ENCODE measurements at places on chromosomes 11 and 22. TPM values are rescaled to one million over a fixed set of nuclear protein-coding genes. Genes with fewer than 3 reads are reported as not detected.

Gene GRM5
- total RNA-seq: 0.43 TPM

Gene OR56A1
- total RNA-seq: 0.09 TPM

Gene CYTH4
- total RNA-seq: not detected

Gene BAIAP2L2
- 7.2 TPM for total RNA-seq

Gene OLFML1
- total RNA-seq: 0.24 TPM

Gene CLDN25
- total RNA-seq: not detected

Gene LMO2
- 2.0 TPM for total RNA-seq

Gene SLC1A2
- 1.4 TPM for total RNA-seq

Gene MS4A7
- total RNA-seq: not detected

Gene SERGEF
- 35.8 TPM for total RNA-seq

Gene WBP2NL
- not detected for total RNA-seq

- peaks cover 9% of the 10 kb centered on the region for H3K4me1 ChIP-seq
- no peak overlapping the region for H3K27ac ChIP-seq
- H3K36me3 ChIP-seq: no peaks in the 10 kb centered on the region
- H3K4me3 ChIP-seq: no peak overlapping the region
Observed at GRCh38 chr11:45563171-45563570, 102.3 kb downstream of the CHST1 start.

DNA sequence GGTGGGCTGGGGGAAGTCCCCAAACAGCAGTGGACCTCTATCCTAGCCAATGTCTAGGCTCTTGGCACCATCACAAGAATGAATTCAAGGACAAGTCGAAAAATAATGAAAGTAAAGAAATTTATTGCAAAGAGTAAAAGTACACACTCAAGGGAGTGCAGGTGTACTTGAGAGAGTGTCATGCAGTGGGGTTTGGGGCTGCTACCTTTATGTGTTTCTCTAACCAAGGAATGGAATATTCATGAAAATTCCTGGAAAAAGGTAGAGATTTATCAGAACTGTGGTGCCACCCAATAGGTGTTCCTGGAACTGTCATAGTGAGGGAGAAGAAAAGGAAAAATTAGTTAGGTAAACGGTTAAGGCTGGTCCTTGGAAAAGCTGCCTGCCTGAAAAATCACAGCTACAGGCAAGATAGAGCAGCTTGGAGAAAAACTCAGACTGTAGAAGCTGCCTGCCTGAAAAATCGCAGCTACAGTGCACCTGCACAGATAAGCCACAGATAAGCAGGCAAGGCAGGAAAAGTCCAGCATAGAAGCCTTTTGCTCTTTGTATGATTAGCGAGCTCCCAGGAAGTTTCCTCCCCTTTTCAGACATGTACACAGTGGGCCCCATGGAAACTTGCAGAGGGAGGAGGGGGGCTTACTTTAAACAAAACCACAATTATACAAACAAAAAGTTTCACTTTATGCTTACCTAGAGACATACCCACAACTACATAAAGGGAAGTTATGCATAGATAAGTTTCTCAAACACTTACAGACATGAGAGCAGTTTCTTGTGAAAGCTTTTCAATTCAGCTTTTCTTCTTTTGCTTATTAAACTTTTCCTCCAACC, 71.4 kb upstream of the B3GNT6 start:
- H3K4me1 ChIP-seq: no peaks in the 10 kb centered on the region
- DNase-seq: no peak
- no peak overlapping the region for H3K4me3 ChIP-seq
- H3K27me3 ChIP-seq: no peaks in the 10 kb centered on the region
- H3K27ac ChIP-seq: no peak overlapping the region

DNA sequence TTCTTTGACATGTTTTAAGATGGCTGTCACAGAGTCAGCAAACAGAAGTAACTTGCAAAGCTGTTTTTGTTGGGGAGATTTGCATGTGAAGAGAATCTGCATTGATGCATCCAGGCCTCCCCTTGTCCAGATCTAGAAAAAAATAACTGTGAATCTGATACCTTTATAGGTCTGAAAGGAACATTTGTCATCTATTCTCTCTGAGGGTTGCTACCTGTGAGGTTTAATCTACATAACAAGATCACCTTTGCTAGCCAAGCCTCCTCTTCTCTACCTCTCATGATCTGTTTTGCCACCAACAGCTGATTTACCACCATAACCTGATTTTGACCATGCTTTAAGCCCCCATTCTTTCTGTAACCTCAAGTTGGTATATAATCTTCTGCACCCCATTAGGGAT, 47.2 kb upstream of the SLC5A12 start:
- H3K27me3 ChIP-seq: no peaks in the 10 kb centered on the region
- no peaks in the 10 kb centered on the region for H3K4me1 ChIP-seq
- no peaks in the 10 kb centered on the region for H3K36me3 ChIP-seq

GRCh38 chr22:38449776-38450175, 5.2 kb downstream of the KCNJ4 start:
- DNase-seq: no peak
- H3K4me3 ChIP-seq: no peak overlapping the region
- H3K36me3 ChIP-seq: no peaks in the 10 kb centered on the region
- no peaks in the 10 kb centered on the region for H3K4me1 ChIP-seq
- no peak overlapping the region for H3K27ac ChIP-seq
- H3K27me3 ChIP-seq: peaks cover 11% of the 10 kb centered on the region

DNA sequence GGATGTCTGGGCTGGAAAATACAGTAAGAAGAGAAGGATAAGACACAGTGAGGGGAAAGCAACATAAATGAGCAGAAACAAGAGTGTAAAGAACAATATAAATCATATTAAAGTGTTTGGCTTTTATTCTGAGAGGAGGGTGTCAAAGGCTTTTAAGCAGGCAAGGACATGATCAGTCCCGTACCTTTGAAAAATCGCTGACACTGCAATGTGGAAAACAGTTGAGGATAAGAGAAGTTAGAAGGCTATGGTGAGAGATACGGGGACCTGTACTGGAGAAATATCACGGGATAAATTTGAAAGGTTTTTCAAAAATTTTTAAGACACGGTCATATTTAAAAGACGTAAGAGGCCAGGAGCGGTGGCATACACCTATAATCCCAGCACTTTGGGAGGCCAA, 30.3 kb downstream of the CDON start:
- DNase-seq: no peak
- no peaks in the 10 kb centered on the region for H3K27me3 ChIP-seq
- no peak overlapping the region for H3K27ac ChIP-seq

DNA sequence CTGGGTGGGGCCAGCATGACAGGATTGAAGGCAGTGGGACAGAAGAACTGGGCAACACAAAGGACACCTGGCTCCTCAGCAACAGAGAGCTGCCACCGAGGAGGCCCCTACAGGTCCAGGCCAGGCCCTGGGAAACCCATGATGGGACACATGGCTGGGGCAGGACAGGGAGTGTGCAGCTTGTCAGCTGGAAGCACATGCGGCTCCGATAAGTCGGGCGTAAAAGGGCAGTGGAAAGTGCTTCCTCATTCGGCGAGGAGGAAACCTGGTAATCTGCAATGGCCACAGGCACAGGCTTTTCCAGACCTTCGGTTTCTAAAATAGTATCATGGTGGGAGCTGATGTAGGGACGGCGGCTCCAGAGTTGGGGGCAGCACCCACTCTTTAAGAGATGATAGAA, 16.5 kb downstream of the GNAZ start:
- no peak for DNase-seq
- no peaks in the 10 kb centered on the region for H3K36me3 ChIP-seq
- H3K4me3 ChIP-seq: no peak overlapping the region
- no peak overlapping the region for H3K27ac ChIP-seq
- H3K4me1 ChIP-seq: peaks cover 2% of the 10 kb centered on the region
- no peaks in the 10 kb centered on the region for H3K27me3 ChIP-seq

DNA sequence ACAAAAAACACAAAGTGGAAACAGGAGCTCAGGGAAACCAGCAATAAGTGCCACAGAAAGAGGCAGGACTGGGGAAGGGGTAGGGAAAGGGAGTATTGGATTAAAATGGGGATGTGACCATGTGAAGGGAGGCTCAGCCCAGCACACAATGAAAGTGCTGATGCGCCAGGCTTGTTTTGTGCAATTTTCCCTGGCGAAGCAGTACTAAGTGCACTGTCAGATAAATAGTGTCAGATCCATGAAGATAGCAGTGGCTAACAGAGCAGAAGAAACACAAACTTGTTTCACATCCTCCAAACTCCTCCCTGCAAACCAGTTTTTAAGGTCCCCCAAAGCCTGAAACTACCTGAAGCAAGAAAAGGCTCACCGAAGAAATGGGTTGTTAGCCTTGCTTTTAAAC, 50.7 kb upstream of the RAPSN start:
- H3K4me3 ChIP-seq: no peak overlapping the region
- H3K4me1 ChIP-seq: no peaks in the 10 kb centered on the region
- no peaks in the 10 kb centered on the region for H3K36me3 ChIP-seq
- no peaks in the 10 kb centered on the region for H3K27me3 ChIP-seq
- no peak for DNase-seq

GRCh38 chr11:14975252-14975587, 3.1 kb upstream of the CALCA start:
- no peak overlapping the region for H3K27ac ChIP-seq
- peaks cover 74% of the 10 kb centered on the region for H3K27me3 ChIP-seq
- no peaks in the 10 kb centered on the region for H3K36me3 ChIP-seq
- peaks cover 22% of the 10 kb centered on the region for H3K4me1 ChIP-seq
- DNase-seq: no peak

- H3K4me1 ChIP-seq: peaks cover 5% of the 10 kb centered on the region
- H3K27me3 ChIP-seq: no peaks in the 10 kb centered on the region
- no peak for DNase-seq
- peak overlapping the region; percentile 56 for H3K4me3 ChIP-seq
Observed at GRCh38 chr11:47408598-47409439, 429 bp downstream of the SLC39A13 start.

GRCh38 chr11:68903288-68904247, at the start of the genes IGHMBP2 and MRPL21:
TSS of gene IGHMBP2 (plus strand) at chr11:68903891. CDS start at chr11:68903953, 62 bp downstream.
TSS of gene MRPL21 (minus strand) at chr11:68903832. CDS start at chr11:68903810, 22 bp downstream.
- no peaks in the 10 kb centered on the region for H3K4me1 ChIP-seq
- no peaks in the 10 kb centered on the region for H3K27me3 ChIP-seq
- peak within 1 kb of the TSS; percentile 80 for H3K4me3 ChIP-seq

DNA sequence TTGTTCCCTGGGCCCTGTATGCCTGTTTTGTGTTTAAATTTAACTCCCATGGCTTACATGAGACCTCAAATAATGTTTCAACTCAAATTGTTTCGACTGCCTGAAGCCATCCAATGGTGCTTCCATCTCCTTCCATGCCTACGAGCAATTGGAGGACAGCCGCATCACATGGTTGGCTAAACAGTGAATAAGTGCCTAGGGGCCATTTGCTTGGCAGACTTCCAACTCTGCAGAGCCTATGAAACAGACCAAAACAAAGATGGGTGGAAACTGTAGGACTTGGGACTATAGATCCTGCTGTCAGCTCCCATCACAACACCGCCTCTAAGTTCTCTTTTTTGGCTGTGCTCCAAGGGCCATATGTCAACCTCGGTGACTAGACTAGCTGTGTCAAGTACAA, 84.1 kb downstream of the PARVA start:
- no peaks in the 10 kb centered on the region for H3K36me3 ChIP-seq
- no peak overlapping the region for H3K4me3 ChIP-seq
- H3K27me3 ChIP-seq: no peaks in the 10 kb centered on the region

- no peak for DNase-seq
- no peak overlapping the region for H3K27ac ChIP-seq
- no peaks in the 10 kb centered on the region for H3K27me3 ChIP-seq
- no peaks in the 10 kb centered on the region for H3K4me1 ChIP-seq
- no peak overlapping the region for H3K4me3 ChIP-seq
Observed at GRCh38 chr11:93871526-93871925, 21.1 kb upstream of the VSTM5 start.

GRCh38 chr22:29733362-29734201, 13.8 kb downstream of the CABP7 start:
- H3K4me3 ChIP-seq: no peak overlapping the region
- H3K36me3 ChIP-seq: no peaks in the 10 kb centered on the region
- no peak for DNase-seq
- peaks cover 7% of the 10 kb centered on the region for H3K4me1 ChIP-seq
- H3K27ac ChIP-seq: no peak overlapping the region

DNA sequence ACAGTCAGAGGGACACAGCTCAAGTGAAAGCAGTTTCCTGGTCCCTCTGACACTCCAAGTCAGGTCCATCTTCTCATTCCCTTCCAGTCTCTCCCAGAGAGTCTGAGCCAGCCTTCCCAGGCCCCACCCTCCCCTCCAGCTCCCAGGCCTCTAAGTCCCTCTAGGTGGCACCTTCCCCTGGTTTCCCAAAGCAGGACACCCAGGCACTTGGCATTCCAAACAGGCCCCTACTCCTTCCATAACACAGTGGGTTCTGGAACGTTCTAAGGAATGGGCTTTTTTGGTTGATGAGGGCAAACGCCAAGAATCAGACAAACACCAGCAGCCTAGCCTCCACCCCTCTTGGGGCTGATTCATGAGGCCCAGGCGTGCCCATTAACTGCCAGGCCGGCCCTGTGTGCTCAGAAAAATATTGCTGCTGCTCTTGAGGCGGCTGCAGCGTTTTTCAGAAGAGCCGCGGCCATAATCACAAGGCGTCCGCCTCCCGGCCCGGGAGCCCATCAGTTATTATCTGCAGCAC, 418.7 kb downstream of the SOX6 start:
- no peaks in the 10 kb centered on the region for H3K4me1 ChIP-seq
- H3K27me3 ChIP-seq: peaks cover 11% of the 10 kb centered on the region
- no peaks in the 10 kb centered on the region for H3K36me3 ChIP-seq
- DNase-seq: no peak

DNA sequence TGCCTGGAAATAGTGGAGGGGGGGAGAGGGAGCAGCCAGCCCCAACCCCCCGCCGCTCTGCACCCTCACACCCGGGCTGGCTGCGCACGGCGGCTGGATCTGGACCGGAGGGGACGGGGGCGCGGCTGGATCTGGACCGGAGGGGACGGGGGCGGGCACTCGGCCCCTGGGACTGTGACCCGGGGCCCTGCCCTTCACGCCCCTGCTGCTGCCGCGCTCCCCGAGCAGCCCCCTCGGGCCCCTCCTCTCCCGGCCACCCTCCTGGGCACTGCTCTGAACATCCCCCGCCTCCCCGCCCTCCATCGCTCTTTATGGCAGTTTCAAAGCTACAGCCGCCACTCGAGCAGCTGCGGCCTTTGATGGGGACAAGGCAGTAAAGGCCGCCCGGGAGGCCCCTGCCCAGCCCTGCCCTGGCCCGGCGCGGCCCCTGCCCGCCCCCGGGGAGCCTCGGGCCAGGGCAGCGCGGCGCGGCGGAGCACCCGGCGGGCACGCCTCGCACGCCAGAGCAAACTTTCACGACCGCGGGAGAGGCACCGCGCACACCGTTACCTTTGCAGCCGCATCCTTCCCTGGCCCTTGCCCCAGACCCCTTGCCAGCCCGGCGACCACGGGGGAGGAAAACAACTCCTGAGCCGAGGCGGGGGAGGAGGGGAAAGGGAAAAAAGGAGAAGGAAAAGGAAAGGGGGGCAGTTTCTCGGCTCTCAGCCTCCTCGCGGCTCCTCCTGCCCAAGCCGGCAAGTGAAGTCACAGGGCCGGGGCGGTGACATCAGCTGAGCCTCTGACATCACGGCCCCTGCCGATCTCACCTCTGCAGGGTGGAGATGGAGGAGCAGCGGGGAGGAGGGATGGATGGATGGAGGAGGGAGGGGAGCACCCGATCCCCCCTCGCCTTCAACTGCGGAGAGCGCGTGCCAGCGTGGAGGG, 13.1 kb upstream of the TCF20 start:
- no peaks in the 10 kb centered on the region for H3K36me3 ChIP-seq
- DNase-seq: no peak
- H3K4me1 ChIP-seq: peaks cover 5% of the 10 kb centered on the region
